ENCODE measurements at places on chromosomes 3 and 15.

- no peak for DNase-seq
Measured at GRCh38 chr15:67882487-67883233, 42.8 kb upstream of the RNU6-1 start.

GRCh38 chr3:99954914-99955644 lies 137.4 kb downstream of the CMSS1 start:
- peak; percentile 39 for DNase-seq

DNA sequence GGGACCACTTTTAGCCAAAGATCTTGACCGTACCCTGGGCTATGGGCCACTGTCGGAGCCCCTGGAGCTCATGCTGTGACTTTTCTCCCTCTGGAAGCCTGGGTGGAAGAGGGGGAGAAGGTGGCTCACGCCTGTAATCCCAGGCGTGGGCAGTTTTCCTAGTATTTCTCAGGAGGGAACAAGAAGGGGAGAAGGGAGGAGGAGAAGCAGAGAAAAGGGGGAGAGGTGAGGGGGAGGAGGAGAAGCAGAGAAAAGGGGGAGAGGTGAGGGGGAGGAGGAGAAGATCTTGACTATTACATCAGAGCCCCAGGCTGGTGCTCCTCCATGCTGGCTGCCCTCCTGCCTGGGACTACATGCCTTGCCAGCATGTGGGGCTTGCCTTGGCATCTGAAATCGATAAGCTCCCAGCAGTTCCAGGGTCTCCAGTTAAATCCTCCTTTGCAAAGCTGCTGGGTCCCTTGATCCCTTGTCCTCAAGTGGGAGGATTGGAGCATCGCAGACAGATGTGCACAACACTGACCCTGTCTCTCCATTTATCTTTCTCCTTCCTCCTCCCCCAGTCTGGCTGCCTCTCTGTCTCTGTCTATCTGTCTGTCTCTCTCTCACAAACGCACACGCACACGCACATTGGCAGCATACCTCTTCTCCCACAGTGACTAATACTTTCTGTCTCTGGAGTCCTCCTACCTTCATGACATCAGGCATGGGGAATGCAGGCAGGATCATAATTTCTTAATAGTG lies 41.6 kb downstream of the MRAS start:
- DNase-seq, result no peak

DNA sequence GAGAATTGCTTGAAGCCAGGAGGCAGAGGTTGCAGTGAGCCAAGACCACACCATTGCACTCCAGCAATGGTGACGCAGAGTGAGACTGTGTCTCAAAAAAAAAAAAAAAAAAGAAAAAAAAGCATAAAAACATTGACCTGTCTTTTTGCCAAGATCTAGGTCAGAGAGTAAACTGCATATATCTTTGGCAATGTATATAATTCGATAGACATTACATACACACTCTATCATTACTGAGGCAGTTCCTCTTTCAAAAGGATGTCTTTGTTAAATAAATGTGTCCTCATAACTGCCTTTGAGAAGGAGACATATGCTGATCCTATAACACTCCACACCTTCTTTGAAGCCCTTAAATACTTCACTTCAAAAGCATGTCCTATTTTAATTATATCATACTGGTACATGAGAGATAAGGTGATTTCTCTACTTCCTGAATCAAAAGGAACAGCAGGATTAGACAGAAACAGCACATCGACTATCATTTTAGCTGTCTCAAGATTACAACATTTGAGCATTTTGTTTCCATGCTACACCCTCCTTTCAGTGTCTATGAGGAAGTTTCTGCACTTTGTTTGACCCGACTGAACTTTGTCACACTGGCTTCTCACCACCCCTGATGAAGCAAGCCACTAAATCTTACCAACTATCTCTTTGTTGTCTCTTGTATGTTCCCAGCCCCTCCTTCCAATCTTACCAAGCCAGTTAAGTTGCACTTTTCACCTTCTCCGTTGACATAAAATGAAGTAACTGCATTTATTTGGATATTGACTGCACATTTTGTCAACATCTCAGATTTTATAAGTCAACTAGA lies 335.8 kb downstream of the MECOM start:
- DNase-seq, result peak; percentile 86

GRCh38 chr3:111913163-111913763 lies 54.2 kb downstream of the PHLDB2 start:
- DNase-seq, result no peak

- no peak for DNase-seq
Measured at GRCh38 chr15:62711691-62712454, 330.7 kb upstream of the TPM1 start.

GRCh38 chr3:112555535-112556170 lies 6.1 kb downstream of the ATG3 start:
- DNase-seq, result no peak

DNA sequence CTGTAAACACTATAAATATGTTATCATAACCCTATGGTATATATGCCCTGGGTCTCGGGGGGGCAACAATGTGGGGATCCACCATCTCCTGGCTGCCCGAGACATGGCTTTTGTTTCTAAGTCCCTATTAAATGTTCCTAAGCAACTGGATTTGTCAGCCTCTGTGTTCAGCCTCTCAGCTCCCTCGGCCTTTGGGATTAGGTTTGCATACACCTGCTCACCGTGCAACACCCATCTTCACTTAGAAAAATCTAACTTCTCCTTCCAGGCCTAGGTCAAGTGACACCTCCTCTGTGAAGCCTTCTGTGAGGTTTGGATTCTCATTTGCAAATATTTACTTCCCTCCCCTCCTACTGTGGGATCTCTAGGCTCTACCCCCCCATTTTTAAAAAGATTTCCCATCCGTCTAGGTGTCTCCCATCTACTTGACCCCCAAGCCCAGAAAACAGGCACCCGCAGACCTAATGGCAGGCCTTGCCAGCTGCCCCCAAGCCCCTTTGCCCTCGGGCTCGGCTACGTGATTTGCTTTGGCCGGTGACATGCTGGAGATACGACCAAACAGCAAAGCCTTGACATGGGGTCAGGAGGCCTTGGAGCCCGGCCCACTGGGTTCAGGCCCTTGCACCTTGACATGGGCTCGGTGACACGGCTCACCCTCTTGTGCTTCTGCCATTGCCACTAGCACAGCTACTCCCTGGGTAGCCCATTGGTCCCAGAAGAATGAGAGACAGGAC lies 66.0 kb upstream of the BLM start:
- DNase-seq, result no peak

DNA sequence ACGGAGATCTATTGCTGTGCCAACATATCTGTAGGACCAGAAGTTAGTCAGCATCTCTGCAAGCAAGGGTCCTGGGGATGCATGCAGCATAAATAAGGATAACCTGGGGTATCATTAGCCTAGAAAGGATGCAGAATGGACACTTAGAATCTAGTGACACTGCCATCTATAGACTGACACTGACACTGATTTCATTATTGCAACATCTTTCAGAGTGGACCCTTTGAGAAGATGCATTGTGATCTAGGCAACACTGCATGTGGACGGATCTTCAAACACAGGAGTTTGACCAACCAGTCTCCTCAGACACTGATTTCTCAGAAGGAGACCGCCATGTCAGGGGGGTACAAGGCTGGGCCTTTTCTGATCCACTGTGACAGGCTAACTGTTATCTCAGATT lies 52.4 kb downstream of the SCN10A start:
- DNase-seq, result no peak

DNA sequence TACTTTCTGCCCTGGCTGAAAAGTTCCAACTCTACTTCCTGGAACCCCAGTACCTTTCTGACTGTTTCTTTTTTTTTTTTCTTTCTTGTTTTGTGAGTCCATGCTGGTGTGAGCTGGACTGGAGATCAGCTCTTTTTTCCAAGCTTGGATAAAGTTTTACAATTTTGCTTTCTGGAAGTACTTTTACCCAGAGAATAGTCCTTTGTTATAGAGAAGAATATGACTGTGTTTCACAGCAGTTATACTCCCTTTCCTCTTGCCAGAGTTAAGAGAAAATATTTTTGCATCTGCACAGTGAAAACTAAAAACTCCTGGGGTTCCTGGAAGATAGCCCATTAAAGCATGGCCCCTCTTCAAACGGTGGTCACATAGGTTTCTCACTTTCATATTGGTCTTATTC lies 1100.6 kb downstream of the OTOL1 start:
- DNase-seq, result no peak

DNA sequence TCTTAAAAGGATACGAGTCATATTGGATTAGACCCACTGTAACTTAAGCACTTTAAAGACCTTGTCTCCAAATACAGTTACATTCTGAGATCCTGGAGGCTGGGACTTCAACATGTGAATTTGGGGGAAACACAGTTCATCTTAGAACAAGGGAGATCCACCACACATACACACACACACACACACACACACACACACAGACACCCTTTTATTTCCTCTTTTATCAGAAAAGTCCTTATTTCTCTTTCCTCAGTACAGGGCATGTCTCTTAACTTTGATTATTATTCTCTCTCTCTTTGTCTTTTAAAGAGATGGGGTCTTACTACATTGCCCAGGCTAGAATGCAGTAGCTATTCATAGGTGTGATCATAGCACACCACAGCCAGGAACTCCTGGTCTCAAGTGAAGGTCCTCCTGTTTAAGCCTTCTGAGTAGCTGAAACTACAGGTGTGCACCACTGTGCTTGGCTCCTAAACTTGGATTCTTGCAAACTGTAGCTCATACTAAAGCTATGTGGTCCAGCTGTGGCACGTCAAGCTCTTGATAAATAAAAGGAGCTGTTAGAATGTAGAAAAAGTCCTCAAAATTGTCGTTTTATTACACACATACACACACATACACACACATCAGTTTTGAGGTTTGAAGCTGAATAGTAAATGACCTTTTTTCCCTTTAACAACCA lies 7.4 kb downstream of the GOLM2 start:
- DNase-seq, result peak; percentile 27

- DNase-seq, result peak; percentile 56
Measured at GRCh38 chr3:181326637-181327223, 337.2 kb upstream of the DNAJC19 start.

DNA sequence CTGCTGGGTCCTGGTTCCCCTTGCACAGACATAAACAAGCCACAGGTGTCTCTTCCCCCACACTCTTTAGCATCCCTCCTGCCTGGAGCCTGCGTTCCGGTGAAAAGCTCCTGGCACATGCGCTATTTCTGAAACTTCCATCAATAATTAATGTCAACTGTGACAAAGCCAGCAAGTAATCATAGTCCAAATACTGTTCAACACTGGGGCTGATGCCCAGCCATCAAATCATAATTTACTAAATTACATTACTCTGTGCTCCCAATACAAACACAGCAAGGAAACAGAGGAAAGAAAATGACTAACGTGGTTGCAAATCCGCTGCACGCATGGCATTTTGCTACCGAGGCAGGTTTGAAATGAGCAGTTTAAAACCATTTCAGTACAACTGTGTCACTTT lies 294.7 kb downstream of the ERC2 start:
- DNase-seq, result no peak

GRCh38 chr3:35565048-35565447 lies 74.3 kb upstream of the ARPP21 start:
- DNase-seq, result no peak

DNA sequence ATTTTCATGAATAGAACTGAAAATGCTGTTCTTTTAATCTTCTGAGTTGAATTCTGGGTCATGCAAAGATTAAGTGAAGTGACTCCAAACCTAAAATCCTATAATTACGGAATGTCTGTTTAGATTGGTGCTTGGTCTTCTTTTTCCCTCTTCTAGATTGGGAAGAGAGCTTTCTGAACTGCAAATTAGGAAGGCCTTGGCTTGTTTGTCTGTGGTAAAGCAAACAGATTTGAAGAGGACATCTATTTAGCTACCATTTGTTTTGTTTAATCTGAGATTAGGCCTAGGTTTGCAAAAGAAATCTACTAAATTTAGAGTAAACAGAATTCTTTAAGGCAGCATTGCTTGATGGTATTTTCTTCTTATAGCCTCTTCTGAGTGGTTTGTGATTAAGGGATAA lies 23.5 kb downstream of the PAQR9 start:
- no peak for DNase-seq

GRCh38 chr3:50466177-50466576 lies 37.3 kb downstream of the CACNA2D2 start:
- no peak for DNase-seq

DNA sequence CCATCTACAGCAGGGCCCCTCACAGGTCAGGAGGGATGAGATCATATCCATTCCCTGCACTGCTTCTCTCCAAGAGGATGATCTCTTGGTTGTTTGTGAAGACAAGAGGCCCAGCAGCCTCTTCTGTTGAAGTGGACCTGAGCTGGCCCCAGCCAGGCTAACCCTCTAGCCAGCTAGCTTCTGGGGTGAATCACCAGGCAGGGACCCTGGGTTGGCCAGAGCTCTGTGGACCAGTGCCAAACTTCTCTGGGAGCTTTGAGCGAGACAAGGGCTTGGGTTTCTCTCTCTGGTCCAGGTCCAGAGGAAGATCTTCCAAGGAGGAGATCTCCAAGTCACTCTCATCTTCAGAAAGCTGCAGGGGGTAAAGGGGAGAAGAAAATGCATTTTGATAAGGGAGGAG lies 52.7 kb downstream of the CLDN18 start:
- DNase-seq, result no peak

GRCh38 chr3:194070634-194071409 lies 65.1 kb upstream of the HES1 start:
- peak; percentile 93 for DNase-seq

DNA sequence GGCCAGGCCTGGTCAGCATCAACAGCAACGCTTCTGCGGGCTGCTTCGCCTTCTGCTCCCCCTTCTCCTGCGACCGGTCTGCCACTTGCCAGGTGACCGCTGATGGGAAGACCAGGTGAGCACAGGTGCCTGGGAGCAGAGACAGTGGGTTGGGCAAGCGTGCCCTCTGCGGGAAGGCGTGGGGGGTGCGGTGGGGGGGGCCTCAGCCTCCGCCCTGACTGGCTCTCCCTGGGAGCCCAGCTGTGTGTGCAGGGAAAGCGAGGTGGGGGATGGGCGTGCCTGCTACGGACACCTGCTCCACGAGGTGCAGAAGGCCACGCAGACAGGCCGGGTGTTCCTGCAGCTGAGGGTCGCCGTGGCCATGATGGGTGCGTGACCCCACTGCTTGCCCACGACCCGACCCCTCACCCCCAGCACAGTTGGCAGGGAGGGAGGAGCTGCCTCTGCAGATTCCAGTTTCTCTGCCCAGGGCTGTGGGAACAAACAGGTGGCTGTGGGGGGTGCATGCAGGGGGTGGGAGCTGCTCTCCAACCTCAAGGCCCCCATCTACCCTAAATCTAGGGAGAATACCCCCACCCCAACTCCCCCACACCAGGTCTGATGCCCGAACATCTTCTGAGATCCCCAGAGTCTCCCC lies 8.8 kb downstream of the STAB1 start:
- no peak for DNase-seq

GRCh38 chr3:183984127-183984740 lies 33.5 kb downstream of the ABCC5 start:
- DNase-seq, result no peak

- no peak for DNase-seq
Measured at GRCh38 chr15:51830276-51830806, 888 bp downstream of the TMOD3 start.
